NCI-H1048 (cell line): ENCODE measurements at places on chromosomes 16 and 17.

- no peak for DNase-seq
Measured at GRCh38 chr16:58495521-58496331, 4.2 kb upstream of the NDRG4 start.

GRCh38 chr17:76714822-76715495 lies 4.2 kb upstream of the MXRA7 start:
- no peak for DNase-seq

DNA sequence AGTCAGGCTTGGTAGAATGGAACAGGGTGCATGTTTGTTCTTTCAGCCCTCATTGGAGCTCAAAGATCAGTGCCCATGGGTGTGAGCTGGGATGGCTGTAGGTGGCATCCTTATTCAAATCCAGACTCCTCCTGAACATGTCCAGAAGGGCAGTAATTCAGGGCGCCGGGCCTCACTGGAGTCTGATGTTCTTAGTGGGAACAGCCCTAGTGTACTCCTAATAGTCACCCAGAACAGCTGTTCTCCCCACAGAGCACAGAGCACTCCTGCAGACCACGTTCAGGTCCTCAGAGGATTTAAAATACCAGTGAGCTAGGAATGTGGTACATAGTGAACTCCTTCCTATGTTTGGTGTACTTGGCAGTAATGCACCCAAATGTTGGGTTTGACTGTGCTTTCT lies 96.2 kb downstream of the BANP start:
- no peak for DNase-seq

DNA sequence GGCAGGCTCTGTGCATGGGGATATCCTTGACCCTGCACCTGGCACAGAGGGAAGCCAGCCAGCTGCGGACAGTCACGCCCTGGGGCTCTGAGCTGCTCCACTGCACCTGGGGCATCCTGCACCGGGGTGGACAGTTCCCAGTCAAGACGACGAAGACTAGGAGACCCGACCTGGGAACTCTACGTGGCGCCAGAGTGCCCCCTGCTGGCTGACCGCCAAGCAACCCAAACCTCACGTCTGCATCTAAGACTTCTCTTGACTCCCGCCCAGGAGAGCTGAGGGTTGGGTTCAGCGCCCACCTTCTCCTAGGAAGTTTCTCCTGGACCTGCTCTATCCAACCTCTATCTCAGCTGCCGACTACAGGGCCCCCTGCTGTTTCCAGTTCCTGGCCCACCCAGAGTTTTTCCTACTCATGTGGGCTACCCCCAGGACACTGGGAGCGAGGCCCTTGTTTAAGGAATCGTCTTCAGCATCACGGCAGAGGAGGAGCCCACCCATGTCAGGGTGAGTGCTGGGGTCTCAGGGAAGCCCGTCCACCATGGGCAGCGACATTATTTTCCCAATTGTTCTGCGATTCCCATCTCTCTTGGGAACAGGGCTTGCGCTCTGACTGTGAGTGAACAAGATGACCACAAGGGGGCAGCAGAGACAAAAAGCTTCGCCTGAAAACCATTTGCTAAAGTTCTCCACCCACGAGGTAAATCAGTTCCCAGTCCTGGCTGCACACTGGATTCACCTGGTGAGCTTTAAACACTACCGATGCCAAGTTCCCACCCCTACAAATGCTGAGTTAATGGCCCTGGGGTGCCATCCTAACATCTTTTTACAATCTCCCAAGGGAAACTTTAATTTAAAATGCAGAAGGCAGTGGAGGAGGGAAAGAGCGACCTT lies 29.3 kb downstream of the TLE7 start:
- DNase-seq = no peak

GRCh38 chr16:67184453-67184994 lies 761 bp upstream of the MATCAP1 start:
- DNase-seq = no peak

GRCh38 chr16:69048328-69049120 lies 56.9 kb upstream of the HAS3 start:
- DNase-seq = no peak

GRCh38 chr16:29742683-29743275 lies 3.0 kb downstream of the C16orf54 start:
- DNase-seq = no peak

DNA sequence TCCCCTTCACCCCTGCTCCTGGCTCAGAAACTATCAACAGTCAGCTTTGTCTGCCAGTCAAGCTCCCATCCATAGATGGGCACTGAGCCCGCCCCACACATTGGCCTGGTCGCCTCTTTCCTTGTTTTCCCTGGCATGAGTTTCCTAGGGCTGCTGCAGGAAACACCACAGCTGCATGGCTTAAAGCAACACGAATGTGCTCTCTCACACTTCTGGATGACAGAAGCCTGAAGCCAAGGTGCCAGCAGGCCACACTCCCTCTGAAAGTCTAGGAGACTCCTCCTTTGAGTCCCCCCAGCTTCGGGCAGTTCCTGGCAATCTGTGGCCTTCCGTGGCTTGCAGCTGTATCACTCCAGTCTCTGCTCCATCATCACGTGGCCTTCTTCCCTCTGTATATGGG lies 69.9 kb downstream of the TBC1D16 start:
- no peak for DNase-seq

GRCh38 chr17:3770466-3770865 lies 30.5 kb downstream of the ITGAE start:
- no peak for DNase-seq

DNA sequence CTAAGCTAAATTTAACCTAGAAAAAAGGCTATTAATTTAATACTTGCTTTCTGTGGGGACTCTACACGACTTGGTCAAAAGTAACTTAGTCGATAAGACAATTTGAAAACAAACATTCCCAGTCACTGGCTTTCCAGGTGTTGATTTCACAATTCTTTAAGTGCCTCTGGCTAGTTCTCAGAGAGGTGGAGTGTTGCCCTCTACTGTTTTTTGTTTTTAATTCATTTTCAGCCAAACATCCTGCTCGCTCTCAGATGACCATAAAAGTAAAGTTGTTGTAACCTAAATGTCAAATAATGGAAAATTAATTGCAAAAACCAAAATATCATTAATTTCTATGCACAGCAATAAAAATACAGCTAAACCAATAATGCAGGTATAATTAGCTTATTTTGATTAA lies 107.1 kb downstream of the MYO1D start:
- DNase-seq = no peak

GRCh38 chr17:71402661-71403141 lies 718.1 kb upstream of the SOX9 start:
- no peak for DNase-seq

DNA sequence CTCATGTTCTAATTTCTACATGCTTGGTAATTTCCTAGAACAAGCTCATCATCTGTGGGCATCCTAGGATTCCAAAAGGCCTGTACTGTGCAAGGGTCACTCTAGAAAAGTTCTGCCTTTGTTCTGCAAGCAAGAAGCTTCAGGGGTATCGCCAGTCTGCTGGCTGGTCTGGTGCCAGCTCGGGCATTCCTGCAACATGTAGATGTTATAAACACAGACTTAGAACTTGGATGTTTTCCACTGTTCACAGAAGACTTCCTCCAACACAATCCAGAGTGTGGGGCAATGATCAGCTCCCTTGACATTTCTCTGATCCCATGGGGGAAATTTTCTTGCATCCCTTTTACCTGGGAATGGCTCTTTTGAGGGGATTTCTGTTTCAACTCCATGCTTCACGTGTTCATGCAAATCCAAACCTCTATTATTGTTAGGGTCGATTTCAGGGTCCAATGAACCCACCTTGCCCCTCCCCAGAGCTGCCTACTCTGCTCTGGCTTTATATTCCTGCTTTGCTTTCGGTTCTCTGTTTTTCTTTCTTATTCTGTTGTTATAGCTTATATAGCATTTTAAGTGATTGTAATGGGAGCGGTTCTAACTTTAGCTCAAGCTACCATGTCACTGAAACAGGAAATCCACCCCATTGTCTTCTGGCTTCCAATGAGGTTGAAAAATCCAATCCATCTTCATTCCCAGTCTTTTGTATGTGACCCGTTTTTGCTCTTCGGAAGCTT lies 25.3 kb downstream of the UBE2O start:
- no peak for DNase-seq

DNA sequence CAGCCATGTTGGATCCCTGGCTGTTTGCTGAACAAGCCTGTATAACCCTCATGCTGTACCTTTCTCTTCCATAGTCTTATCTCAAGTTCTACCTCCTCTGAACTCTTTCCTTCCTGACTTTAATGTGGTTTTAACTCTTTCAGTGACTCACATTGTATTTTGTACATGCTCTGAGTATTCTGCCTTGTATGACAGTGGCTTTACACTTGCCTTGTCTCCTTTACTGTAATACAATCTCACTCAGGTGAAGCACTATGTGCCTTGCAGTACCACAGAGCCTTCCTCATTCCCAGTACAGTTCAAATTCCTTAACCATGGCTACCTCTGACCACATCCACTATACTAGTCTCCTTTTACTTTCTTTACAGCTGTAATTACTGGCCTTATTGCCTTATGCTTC lies 14.1 kb downstream of the PSMD11 start:
- DNase-seq = no peak

DNA sequence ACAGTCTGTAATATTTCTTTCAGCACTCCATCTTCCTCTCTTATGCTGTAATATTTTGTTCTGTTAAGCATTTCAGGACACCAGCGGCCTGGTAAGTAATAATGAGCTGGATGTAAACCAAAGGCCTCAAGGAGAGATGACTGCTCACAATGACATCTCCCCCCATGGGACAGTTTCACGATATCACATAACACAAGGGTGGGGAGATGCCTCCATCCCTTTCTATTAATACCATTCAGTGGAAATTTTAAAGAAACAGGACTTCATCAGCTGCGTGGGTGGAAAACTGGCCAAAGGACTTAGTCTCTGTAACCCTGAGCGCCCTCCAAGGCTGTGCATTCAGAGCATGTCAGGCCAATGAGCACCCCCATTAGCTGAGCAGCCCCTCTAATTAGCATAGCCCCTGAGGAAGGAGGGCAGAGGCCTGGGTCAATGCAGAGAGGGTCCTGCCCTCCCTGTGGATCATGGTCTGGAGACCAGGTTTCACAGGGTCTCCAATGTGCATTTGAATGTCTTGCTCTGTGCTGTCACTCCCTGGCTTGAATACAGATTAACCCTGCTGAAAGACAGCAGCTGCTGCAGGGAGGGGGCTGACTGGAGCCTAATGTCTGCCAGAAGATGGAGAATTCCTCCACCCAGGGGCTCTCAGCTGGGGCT lies 156.4 kb downstream of the HS3ST2 start:
- no peak for DNase-seq

- DNase-seq = no peak
Measured at GRCh38 chr17:34581446-34582184, 2.2 kb downstream of the TMEM132E start.

DNA sequence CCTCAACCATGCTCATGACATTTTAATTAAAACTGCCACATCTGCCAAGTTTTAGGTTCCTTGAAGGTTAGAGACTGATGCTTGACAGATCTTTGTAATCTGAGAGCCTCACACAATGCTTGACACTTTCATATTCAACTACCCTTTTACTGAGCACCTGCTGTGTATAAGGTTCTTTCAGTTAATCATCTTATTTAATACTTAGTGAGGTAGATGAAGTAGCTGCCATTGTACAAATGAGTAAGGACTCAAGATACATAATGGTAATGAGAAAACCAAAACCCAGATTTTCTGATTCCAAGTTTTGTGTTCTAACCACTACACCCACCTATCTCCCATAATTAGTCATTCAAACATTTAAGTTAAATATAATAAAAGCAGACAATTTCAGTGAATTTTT lies 35.4 kb upstream of the ARL6IP1 start:
- no peak for DNase-seq

DNA sequence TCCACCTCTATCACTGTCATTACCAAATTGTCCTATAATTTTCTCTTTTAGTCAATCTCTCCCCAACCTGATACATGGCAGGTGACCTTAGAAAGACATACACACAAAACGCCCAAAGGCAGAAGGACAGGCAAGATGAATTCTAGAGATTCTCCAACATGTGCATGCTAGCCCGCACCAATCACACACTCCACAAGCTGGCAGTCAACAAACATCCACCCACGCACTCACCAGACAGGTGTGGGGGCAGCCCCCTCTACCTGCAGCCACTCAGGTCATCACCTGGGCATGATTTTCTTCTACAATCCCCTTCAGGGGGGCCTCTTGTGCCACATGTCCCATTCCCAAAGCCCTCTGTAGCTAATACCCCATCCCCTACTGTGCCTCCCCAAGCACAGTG lies 9.5 kb downstream of the MPP2 start:
- DNase-seq = no peak

- DNase-seq = no peak
Measured at GRCh38 chr16:4216596-4216995, 25.3 kb downstream of the SRL start.

- no peak for DNase-seq
Measured at GRCh38 chr17:1713878-1714426, 3.8 kb upstream of the TLCD2 start.

DNA sequence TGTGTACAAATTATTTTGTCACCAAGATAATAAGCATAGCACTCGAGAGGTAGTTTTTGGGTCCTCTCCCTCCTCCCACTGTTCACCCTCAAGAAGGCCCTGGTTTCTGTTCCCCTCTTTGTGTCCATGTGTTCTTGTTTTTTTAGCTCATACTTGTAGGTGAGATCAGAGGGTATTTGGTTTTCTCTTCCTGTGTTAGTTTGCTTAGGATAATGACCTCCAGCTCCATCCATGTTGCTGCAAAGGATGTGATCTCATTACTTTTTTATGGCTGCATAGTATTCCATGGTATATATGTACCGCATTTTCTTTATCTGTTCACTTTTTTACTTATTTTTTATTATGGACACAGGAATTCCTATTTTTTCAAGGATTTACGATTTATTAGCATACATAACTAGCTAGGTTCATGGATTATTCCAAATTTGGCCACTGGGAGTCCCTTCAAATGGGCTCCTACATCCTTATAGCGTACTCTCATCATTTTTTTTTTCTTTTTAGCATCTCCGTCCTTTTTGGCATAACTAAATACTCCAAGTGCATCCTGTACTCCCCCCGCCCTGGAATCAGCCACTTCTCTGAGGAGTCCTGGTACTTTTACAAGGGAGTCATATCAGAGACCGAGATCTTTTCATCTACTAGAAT lies 7.3 kb downstream of the TADA2A start:
- no peak for DNase-seq

GRCh38 chr17:75512926-75513640 lies 2.3 kb downstream of the CASKIN2 start:
- DNase-seq = no peak

- DNase-seq = no peak
Measured at GRCh38 chr17:9768381-9768934, 22.9 kb downstream of the DHRS7C start.

DNA sequence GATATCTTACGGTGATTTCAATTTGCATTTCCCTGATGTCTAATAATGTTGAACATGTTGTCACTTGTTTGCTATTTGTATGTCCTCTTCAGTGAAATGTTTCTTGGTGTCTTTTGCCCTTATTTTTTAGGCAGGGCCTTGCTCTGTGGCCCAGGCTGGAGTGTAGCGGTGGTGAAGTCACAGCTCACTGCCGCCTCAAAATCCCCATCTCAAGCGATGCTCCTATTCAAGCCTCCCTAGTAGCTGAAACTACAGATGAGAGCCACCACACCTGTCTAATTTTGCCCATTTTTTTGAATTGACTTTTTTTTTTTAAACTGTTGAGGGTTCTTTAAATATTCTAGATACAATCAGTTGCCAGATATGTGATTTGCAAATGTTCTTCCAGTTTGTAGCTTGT lies 8.3 kb downstream of the UBE2G1 start:
- DNase-seq = no peak

- DNase-seq = no peak
Measured at GRCh38 chr16:50685462-50686063, 4.5 kb upstream of the SNX20 start.

- no peak for DNase-seq
Measured at GRCh38 chr17:79231766-79232287, 157.2 kb downstream of the ENGASE start.

- no peak for DNase-seq
Measured at GRCh38 chr16:66103211-66103610, 263.3 kb upstream of the CDH5 start.
